ENCODE measurements at places on chromosomes 12 and 14. TPM values are rescaled to one million over a fixed set of nuclear protein-coding genes. Genes with fewer than 3 reads are reported as not detected.

- no peak for DNase-seq
Measured at GRCh38 chr12:4106621-4107020, 166.9 kb upstream of the CCND2 start.

HEBP1 gene
- total RNA-seq: 56.4 TPM

DNA sequence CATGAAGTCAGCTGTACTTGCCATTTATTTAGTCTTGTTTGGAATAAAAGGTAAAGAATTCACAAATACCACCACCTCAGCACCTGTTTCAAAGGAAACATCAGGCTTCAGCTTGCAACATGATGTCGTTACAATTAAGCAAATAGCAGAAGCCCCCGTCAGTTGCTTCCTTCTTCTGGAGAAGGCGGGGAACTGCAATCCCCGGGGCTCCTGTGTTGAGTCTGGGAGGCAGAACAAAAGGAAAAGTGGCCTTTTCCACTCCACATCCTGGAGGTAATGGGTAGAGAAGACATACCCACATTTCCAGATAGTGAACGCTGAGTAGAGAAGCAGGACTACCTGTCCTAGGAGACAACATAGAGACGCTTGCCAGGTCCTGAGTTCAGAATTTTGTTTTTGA lies 92.8 kb downstream of the DNAH10 start:
- no peak for DNase-seq

DNA sequence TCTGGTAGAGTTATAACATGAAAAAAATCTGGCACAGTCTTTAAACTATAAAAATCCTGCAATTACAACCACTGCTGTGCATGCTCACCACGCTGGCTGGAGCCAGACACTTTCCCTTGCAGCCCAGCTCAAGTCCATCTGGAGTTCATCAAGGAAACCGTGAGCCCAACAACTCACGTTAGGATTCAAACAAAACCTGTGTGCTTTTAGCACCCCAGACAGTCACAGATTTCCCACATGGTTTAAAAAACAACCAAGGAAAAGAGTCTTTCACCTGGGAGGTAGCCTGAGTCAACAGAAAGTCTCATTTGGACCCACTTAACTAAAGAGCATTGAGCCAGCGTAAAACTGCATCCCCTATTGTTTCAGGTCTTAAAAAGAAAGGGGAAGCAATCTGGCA lies 4.7 kb downstream of the LRIG3 start:
- no peak for DNase-seq

GRCh38 chr12:52598966-52599365 lies 2.3 kb downstream of the KRT72 start:
- DNase-seq: no peak

KRT72 gene
- total RNA-seq: not detected

LTBP2 gene
- total RNA-seq: 141 TPM

SLC39A5 gene
- total RNA-seq: not detected

DNA sequence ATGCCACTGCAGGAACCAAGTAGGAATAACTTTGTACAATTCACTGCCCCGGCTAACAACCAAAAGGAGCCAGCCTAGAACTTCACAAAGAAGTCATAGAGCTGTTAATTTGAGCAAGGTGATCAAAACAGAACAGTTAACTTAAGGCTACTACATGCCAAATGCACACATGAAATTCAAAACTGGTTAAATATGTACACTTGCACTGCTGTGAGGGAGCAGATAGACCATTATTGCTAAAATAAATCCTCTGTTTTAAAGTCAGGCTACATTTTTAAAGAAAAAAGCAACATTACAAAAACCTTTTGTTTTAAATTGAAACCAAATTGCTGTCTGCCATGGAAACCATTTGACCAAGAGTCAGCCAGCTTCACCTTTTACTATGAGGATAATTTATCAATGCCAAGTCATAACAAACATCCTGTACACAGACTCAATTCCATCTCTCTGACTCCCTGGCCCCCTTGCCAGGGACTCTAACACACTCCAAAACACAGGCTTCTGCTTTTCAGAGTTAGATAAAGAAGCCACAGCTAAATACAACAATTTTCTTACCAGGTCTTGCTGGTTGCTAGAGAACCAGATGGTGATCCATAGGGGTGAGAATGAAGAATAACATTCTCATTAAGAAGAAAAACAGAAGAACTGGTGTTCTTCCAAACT lies 84.0 kb downstream of the LRP6 start:
- DNase-seq: no peak

- no peak for DNase-seq
Measured at GRCh38 chr12:51122844-51123243, 39.4 kb upstream of the CSRNP2 start.

DNA sequence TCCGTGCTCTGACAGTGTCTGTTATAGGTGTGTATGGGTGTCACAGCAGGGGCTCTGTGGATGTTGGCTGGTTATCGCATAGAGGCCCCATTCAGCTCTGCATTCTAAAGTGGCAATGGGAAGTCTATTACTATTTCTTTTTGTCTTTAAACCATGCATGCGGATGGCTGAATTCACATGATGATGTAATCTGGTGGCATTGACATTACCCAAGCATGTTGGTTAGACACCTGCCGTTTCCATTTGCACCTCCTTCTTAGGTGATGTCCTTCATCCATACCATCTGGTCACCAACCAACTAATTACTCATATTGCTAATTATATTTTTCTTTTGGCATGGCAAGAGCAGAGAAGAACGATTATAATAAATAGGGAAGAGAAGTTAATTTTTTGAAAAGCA lies 270.8 kb upstream of the RGS6 start:
- no peak for DNase-seq

DNA sequence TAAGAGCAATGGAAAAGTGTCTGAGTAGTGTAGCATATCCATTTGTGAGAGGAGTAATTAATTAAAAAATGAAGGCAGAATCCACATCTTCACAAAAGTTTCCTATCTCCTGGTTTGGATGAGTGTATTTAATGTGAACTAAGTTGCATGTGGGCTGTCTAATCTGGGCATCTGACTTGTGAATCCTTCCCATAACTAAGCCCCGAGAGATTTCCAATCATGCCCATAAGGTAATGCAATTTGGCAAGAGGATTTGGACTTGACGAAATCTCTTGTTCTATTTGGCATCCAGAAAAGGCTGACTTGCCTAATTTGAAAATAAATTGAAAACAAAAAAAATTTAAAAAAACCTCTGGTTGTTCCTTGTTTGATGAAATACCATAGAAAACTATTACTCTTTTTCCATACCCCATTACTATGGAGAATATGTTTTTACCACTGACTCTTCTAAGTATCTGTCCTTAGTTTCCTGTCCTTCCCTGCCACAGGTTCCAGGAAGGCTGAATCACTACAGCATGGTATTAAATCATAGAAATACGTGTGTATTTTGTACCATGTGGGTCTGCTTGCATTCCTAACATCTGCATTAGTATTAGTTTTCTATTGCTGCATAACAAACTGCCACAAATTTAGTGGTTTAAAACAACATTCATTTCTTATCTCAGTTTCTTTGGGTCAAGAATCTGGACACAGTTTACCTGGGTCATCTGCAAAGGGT lies 48.4 kb downstream of the ETV6 start:
- DNase-seq: no peak

KRT71 gene
- not detected for total RNA-seq

PTGR2 gene
- total RNA-seq: 5.6 TPM

DNA sequence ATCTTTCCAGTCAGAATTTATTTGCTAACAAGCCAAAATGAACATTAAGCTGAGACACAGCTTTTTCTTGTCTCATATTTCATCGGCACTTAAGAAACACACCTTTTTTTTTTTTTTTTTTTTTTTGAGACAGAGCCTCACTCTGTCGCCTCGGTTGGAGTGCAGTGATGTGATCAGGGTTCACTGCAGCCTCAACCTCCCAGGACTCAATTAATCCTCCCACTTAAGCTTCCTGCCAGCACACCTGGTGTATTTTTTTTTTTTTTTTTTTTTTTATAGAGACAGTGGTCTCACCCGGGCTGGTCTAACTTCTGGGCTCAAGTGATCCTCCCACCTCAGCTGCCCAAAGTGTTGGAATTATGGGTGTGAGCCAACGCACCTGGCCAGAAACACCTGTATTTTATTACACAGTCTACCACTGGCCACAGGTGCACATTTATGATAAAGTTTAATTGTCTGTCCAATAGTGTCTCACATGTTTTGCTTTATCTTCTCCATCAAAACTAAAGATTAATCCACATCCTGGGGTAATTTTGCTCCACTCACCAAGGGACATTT lies 62.7 kb downstream of the C2CD5 start:
- no peak for DNase-seq

DNA sequence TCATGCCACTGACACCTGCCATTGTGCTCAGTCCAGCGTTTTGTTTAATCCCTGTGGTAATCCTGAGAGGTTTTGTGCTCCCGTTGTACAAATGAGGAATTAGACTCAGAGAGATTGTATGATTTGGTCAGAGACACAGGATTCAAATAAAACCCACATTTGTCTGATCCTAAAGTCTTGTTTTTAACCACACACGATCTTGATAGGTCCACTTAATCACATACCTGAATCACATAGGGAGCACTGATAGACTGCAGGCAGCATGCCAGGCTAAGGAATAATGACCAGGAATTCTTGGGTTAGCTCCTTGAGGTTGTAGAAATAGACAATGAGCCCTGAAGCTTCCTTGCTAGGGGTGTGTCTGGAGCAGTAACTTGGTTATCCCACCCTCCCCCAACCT lies 202.6 kb upstream of the RGS6 start:
- DNase-seq: no peak

- peak; percentile 59 for DNase-seq
Measured at GRCh38 chr12:53230108-53230845, 1.7 kb downstream of the RARG start.

DNA sequence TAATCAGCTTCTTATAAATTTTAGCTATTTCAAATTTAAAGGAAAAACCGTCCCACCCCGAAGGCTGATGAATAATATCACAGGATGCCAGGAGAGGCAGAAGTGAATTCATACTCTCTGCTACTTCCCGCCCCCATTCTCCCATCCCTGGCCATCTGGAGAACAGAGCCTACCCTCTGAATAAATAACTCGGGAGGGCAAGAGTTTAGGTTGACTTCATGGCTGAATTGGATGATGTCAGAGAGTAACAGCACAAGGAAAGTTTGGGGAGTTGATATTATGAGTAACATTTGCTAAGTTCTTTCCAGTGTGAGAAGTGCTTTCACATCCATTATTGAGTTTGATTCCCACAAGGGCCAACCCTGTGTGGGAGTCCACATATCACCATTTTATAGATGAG lies 241.6 kb downstream of the EGLN3 start:
- DNase-seq: no peak

- no peak for DNase-seq
Measured at GRCh38 chr14:75553157-75553556, 25.3 kb upstream of the FLVCR2 start.

DNA sequence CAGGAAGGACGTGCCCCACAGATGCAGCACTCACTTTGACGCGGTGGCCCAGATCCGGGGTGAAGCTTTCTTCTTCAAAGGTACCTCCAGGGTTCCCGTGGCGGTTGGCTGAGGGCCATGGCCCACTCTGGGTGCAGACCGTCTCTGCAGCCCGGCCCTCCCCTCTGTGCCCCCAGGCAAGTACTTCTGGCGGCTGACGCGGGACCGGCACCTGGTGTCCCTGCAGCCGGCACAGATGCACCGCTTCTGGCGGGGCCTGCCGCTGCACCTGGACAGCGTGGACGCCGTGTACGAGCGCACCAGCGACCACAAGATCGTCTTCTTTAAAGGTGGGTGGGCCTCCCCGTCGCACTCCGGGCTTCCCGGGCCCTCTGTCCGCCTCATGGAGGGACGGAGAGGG lies 16.9 kb downstream of the MMP17 start:
- DNase-seq: no peak

ACRBP gene
- 1.3 TPM for total RNA-seq

- no peak for DNase-seq
Measured at GRCh38 chr12:13835652-13836051, 145.8 kb downstream of the GRIN2B start.

- no peak for DNase-seq
Measured at GRCh38 chr14:85471156-85471555, 58.8 kb upstream of the FLRT2 start.

- no peak for DNase-seq
Measured at GRCh38 chr12:56998981-56999380, 7.4 kb downstream of the ZBTB39 start.

DHH gene
- 0.93 TPM for total RNA-seq

DNA sequence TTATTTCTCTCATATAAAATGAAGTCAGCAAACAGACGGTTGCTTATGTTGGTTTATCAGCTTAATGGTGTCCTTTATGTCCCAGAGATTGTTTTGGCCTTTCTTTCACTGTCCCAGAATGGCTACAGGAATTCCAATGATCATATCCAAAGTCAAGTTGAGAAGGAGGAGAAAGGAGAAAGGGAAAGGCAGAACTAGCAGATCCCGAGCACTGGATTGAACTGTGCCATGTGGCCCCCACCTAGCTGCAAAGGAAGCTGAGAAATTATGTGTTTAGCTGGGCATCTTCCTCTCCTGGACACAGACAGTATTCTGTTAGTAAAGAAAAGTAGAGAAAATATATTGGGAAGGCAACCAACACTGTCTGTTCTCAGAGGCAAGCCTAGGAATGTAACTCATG lies 90.7 kb upstream of the ANO4 start:
- no peak for DNase-seq

GRCh38 chr12:76874491-76875190 lies 4.2 kb downstream of the CSRP2 start:
- DNase-seq: no peak

GRCh38 chr12:30484658-30485057 lies 211.0 kb downstream of the IPO8 start:
- DNase-seq: no peak

NDUFA9 gene
- 57.0 TPM for total RNA-seq

MYO1H gene
- total RNA-seq: not detected

DNA sequence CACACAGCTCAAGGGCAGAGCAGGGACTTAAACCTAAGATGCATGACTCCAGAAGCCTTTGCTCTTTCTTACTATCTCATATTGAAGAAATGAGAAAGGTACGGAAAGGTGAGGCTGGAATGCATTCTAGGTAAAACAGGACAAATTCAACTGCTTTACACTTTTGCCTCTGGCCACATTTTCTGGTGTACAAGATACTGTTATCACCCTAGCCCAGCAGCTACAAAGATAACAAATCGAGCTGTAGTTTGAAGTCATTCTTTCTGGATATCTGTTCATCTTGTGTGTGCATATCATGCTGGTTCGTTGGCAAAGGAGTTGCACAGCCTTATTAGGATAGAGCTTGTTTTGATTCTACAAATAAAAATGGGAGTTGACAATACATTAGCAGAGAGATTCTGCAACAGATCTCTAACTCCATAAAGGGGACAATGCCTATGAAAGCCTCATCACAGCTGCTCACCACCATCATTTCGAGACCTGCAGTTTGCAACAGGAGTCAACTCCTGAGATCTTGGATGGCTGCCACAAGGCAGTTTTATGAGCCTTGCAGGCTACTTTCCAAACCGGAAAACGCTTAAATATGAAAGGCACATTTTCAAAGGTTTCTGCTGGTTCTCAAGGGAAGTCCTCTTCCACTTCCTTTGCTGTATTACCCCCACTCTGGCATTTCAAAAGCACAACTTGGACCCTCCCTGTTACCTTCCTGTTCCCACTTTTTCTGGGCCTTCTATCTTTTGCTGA lies 64.9 kb downstream of the STXBP6 start:
- DNase-seq: no peak
